ENCODE measurements at places on chromosomes 11 and 22.

GRCh38 chr11:9708544-9708943, 44.7 kb downstream of the SWAP70 start:
- no peak for DNase-seq

GRCh38 chr11:116394022-116394421, 378.8 kb downstream of the BUD13 start:
- DNase-seq = no peak

GRCh38 chr11:75275581-75275980, 35.0 kb downstream of the TPBGL start:
- DNase-seq = peak; percentile 56

- peak; percentile 3 for DNase-seq
These were observed 108.8 kb upstream of the CD44 start for GRCh38 chr11:35029979-35030682.

GRCh38 chr11:70954471-70954870, 297.9 kb downstream of the SHANK2 start:
- DNase-seq = no peak

GRCh38 chr11:73429121-73429750, 53.0 kb downstream of the RELT start:
- no peak for DNase-seq

GRCh38 chr11:134661660-134662059, 249.6 kb upstream of the B3GAT1 start:
- DNase-seq = no peak

GRCh38 chr11:123135863-123136446, 59.1 kb downstream of the CLMP start:
- no peak for DNase-seq

- DNase-seq = no peak
These were observed 107.4 kb downstream of the SERGEF start for GRCh38 chr11:17905477-17905876.

GRCh38 chr22:49553076-49553475, 274.6 kb downstream of the BRD1 start:
- no peak for DNase-seq

DNA sequence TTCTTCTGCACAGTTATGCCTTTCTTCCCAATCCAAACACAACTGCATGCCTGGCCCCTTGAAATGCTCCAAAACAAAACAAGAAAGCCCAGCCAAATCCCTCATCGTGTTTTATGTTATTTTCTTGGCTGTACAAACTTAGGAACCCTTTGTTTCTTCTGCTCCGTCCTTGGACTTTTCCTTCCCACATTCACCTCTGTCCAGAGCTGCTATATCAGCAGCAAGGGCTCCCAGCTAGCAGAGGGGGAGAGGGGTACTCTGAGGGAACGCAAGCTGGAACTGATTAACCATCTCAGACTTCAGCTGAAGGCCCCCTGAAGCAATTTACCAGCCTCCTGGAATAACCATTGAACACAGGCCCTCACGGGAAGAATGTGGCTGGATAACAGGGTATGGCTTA, 214.7 kb downstream of the TENM4 start:
- DNase-seq = no peak

- DNase-seq = peak; percentile 29
These were observed 3.1 kb downstream of the ASRGL1 start for GRCh38 chr11:62340269-62340901.

DNA sequence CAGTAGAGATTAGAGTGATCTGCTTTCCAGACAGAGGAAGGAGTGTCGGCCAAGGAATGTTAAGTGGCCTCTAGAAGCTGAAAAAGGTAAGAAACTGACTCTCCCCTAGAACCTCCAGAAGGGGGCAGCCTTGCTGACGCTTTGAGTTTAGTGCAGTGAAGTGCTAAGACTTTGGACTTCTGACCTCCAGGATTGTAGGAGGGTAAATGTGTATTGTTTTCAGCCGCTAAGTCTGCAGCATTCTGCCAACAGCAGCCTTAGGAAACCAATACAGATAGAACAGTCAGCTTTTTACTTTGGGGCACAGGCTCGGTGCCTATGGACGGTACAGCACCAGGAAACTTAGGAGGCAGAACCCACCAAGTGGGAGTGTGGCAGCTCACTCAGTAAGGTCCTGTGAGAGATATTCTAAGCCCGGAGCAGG, 3.6 kb upstream of the TBC1D22A start:
- no peak for DNase-seq

GRCh38 chr11:100963375-100963774, 166.2 kb downstream of the PGR start:
- DNase-seq = no peak

All from nucleus accumbens (tissue), 56 donors.